ENCODE measurements at places on chromosomes 4 and X. TPM values are rescaled to one million over a fixed set of nuclear protein-coding genes. Genes with fewer than 3 reads are reported as not detected.

The SPRY1 gene
- total RNA-seq = 8.5 TPM

The CT45A2 gene
- total RNA-seq = not detected

The GYPE gene
- not detected for total RNA-seq

The KLKB1 gene
- 0.98 TPM for total RNA-seq

The TLR2 gene
- total RNA-seq = 0.09 TPM

The MAD2L1 gene
- 6.0 TPM for total RNA-seq

The FOXO4 gene
- 10.7 TPM for total RNA-seq

The GABRE gene
- 28.4 TPM for total RNA-seq

The SLC49A3 gene
- 7.9 TPM for total RNA-seq

The CPLX1 gene
- total RNA-seq = 0.09 TPM

The GSX2 gene
- not detected for total RNA-seq

The UTP14A gene
- 24.9 TPM for total RNA-seq

The RASSF6 gene
- not detected for total RNA-seq

The UCP1 gene
- not detected for total RNA-seq

All from dermis lymphatic vessel endothelial cell (primary cell).